Activated naive CD4-positive, alpha-beta T cell (primary cell): ENCODE measurements at places on chromosomes 2 and 18.

DNA sequence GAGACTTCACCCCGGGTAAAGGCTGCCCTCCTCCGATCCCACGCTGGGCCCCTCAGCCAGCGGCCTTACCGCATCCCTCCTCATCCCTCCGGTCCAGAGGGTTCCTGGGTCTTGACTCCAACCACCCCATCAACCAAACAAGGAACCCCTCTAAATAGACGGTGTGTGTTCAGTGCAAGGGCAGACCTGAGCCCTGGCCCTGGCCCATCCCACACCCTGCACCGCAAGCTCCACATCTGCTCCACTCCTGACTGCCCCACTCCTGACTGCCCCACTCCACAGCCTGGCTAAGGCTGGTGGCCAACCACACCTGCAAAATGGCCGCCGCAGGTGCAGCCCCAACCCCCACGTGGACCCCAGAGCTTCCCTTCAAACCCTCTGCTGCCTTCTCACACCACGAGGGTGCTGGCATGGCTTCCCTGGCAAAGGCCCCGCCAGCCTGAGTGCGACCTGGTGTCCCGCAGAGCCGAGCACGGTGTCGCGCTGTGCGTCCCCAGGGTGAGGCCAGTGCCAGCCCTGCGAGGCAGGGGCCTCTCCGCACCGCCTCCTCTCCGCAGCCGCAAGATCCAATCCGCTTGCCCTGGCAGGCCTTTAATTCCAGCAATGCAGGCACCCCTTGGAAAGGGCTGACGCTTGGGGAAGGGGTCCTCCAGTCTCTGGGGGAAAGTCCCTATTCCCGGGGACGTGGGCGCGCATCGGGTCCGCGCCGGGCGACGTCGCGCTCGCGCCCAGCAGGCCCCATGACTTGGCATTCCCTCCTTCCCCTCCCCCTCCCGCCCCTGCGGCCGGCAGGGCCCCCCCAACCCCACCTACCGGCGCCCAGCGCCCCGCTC, 1.5 kb downstream of the KIF1A start:
- no peak for DNase-seq

DNA sequence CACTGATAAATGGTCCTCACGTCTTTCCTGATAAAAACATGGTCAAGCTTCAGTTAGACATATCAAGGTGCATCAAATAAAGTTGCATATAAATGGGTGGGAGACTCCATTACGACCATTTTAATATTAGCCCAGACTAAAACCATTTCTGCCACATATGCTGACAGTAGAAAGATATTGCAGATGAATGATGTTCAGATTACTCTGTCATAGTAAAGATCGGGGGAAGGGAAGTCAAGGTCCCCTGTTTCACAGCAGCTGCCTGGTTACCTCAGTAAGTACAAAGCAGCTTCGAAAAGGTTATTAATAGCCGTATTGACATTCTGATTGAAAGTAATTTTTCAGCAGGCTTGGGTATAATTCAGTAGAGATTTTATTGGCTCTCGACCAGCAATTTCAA, 927.7 kb upstream of the CDH2 start:
- no peak for DNase-seq

GRCh38 chr2:227761740-227762476, 16.2 kb downstream of the SCYGR8 start:
- no peak for DNase-seq

- DNase-seq: no peak
Measured at GRCh38 chr18:14974576-14974975, 226.6 kb downstream of the ANKRD30B start.

GRCh38 chr2:216866515-216867095, 6.7 kb upstream of the TNP1 start:
- DNase-seq: no peak

- DNase-seq: no peak
Measured at GRCh38 chr2:80326214-80326613, 21.7 kb upstream of the LRRTM1 start.

- DNase-seq: no peak
Measured at GRCh38 chr2:102291319-102292075, 19.9 kb upstream of the IL1RL1 start.

- DNase-seq: no peak
Measured at GRCh38 chr2:135791418-135792190, 45.4 kb downstream of the LCT start.

DNA sequence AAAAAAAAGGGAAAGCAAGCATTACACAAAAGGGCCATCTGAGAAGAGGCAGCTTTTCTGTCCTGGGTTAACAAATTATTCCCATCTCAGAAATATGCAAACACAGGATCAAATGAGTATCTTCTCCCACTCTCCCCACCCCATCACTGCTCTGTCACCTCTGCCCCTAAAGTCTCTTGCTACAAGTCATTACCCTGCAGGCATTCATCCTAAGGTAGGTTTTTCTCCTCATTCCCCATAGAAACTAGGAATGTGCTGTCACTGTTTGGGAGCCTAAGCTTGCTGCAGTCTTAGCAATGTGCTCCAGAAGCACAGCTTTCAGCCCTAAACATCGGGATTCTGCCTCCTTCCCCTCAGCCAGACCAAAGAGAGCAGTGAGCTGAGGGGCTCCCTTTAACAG, 3.6 kb downstream of the LRRTM1 start:
- DNase-seq: no peak

DNA sequence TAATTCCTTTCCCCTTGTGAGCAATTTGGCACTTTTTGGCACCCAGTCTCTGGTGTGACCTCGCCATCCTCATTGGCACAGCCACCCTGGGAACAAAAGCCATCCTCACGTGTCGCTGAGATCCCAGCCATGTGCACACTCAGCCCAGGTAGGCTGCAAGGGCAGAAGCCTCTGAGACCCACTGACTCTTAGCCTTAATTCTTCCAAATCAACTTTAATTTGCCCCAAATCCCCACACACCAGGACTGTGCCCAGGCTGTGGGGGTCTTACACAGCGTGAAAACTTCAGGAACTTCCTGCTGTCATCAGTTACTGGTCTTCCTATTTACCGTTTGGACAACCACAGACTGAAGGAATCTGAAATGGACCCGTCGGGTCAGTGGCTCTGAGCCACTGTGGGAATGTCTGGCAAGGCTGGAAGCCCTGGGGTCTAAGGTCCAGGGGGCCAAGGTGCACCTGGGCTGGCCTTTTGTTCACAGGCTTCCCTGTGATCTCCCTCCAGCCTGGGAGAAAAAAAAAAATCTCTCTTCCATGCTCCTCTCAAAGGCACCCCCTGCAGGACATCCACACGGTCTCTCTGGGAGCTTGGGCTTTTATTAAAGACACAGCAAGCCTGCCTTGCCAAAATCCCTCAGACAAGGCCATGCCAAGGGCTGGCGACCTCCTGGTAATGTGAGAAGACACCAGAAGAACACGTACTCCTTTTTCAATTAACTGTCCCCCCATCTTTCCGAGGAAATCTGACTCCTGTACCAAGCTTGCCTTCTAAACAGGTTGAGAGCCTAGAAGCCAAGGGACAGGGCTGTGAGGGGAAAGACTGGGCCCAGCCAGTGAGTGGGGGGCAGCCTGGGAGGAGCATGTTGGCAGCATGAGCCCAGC, 42.1 kb upstream of the LAPTM4A start:
- DNase-seq: no peak

- no peak for DNase-seq
Measured at GRCh38 chr2:46647766-46648742, 168.7 kb downstream of the TMEM247 start.
